ENCODE measurements at places on chromosomes 13 and 19.

DNA sequence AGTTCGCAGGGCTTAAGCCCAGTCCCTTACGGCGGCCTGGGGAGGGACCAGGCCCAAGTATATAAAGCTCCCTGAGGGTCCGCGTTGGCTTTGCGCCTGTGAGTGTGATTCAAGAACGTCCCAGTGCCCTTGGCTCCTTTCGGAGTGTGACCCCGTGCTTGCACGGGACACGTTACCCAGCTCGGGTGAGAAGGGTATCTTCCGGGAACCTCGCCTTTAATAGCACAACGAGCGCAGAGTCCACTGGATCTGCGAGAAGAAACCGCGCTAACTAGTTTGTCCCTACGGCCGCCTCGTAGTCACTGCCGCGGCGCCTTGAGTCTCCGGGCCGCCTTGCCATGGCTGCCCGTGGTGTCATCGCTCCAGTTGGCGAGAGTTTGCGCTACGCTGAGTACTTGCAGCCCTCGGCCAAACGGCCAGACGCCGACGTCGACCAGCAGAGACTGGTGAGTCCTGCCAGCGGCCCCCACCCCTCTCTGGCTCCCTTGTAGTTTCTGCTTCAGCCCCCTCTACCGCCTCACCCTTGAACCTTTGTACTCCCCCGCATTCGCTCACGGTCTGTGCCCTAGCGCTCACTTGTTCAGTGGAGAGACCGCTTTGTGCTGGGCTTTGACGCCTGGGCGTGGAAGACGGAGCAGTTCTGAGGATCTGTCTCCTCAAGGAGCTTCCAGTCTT, at the start of gene DNAJC15:
Gene DNAJC15, plus strand, starts transcription at position 298 of the 675 bp plus-strand sequence. Its CDS starts 41 bp downstream, at position 339.
- peak; percentile 84 for DNase-seq

- DNase-seq, result no peak
Observed at GRCh38 chr19:39097299-39097698, 13.1 kb downstream of the ACP7 start.

DNA sequence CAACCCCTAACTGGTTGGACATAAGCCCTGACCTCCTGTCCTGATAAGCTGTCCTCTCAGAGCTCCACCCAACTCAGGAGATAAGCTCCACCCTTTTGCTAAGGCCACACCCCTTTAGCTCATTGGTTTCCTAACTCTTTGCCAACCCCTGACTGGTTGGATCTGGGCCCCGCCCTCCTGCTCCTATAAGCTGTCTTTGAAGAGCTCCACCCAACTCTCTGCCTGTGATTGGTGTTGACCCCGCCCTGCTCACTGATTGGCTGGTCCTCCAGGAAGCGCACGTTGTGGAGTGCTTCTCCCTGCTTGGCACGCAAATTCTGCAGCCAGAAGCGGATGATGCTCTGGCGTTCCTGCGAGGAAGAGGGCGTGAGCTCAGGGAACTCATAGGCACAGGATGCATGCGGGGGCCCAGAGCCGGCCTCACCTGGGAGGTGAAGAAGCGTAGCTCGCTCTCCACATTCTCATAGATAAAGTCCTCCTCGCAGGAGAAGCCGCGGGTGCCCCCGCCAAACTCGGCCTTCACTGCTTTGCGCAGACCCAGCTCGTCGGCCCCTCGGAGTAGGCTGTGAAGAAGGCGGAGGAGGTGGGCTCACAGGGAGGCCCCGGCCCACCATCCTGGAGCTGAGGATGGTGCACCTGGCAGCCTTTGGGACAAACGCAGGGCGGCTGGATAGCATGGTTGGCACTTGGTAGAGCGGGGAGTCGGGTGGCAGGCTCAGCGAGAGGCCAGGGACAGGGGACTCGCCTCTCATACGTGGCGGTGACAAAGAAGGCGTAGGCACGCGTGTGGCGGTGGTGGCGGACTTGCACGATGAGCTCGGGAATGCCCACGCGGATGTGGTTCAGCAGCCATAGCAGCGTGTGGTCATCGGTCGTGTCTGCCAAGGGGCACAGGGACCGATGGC, 1.7 kb downstream of the ANO8 start:
- DNase-seq, result peak; percentile 94

DNA sequence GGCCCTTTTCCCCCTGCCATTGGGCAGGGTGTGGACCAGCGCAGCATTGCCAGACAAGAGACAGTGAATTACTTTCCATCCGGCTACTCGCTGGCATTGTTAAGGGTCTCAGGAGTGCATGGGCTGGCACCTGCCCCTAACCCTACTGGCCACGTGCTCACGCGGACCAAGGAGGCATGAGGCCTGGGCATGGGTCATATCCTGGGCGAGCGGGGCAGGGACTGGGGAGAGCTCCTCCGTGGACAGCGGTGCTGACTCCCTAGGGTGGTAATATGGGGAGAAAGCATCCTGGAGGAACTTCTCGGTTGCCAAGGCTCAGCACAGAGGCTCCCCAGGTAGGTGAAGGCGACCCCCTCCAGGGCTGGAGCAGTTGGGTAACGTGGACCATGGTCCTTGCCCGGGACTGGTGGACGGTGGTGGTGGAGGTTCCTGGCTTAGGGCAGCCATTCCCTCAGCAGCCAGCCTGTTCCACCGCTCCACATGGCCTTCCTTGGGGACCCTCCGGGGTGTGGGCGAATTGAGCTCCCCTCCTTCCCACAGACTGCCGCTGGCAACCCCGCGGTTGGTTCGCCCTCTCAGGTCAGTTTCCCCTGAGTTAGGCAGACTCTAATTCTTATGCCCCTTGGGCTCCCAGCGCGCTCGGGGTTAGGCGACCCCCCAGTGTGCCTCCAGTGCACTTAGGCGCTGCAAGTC, 465.1 kb downstream of the SLITRK5 start:
- no peak for DNase-seq

DNA sequence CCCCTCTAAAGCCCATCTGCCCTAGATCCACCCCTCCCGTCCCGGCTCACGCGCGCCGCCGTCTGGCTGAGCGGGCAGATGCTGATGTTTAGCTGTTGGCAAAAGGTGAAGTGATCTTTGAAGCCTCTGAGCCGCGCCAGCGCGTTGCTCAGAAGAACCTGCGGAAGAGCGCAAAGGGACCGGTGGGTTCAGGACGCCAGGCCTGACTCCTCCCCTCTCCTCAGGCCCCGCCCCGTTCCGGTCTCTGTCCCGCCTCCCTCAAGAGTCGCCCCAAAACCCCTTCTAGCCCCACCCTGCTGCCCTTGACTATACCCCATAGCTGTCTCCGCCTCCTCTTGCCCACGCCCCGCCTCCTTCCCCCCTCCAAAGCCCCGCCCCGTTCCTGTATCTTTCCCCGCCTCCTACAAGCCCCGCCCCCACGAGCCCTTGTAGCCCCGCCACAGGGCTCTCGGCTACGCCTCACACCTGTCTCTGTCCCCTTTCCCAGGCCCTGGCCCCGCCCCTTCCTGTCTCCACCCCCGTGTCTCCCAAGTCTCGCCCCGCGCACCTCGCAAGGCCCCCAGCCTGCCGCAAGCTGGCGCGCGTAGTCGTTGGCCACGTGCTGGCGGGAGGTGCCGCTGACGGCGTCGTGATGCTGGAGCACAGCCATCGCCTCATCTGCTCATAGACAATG, 9.5 kb downstream of the MAN2B1 start:
- DNase-seq, result peak; percentile 77

DNA sequence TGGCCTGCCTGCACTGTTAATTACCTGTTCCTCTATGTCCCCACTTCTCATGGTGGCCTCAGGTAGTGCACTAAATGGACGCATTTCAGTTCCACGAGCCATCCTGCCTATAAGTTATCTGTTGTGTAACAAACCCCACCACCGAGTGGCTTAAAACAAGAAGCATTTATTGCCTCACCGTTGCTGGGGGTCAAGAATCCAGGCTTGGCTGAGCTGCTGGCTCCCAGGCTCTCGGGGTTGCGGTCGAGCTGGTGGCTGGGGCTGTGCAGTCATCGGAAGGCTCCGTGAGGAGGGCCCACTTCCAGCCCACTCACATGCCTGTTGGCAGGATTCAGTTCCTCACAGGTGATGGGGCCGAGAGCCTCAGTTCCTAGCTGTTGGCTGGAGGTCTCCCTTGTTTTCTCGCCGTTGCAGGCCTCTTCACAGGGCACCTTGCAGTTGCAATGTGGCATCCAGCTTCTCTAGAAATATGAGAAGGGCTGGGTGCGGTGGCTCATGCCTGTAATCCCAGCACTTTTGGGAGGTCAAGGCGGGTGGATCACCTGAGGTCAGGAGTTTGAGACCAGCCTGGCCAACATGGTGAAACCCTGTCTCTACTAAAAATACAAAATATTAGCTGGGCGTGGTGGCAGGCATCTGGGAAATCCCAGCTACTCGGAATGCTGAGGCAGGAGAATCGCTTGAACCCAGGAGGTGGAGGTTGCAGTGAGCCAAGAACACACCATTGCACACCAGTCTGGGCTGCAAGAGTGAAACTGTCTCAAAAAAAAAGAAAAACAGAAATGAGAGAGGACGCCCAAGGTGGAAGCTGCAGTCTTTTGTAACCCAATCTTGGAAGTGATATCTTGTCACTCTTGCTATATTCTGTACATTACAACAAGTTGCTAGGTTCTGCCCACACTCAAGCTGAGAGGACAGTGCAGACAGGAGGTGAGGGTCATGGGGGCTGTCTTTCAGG, 6.5 kb upstream of the PTOV1 start:
- no peak for DNase-seq

DNA sequence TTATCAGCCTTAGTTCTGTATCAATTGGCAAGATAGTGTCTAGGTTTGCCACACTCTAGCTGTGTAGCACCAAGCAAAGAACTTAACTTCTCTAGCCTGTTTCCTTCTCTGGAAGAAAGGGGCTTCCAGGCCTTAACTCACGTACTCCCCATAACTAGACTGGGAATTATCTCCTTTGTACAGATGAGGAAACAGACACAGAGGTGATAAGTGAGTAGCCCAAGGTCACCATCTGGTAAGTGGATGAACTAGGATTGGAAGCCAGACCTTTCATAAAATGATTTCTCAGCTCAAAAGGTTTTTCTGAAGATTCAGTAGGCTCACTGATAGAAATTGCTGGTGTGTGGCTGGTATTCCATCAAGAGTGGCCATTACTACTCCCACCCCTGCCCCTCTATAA, 3.1 kb downstream of the ZNF428 start:
- DNase-seq, result no peak

GRCh38 chr13:66809485-66809884, 420.7 kb downstream of the PCDH9 start:
- no peak for DNase-seq

- DNase-seq, result no peak
Observed at GRCh38 chr19:49104229-49104864, 9.8 kb upstream of the LIN7B start.

GRCh38 chr13:97127842-97128241, 94.3 kb upstream of the MBNL2 start:
- peak; percentile 85 for DNase-seq

- DNase-seq, result peak; percentile 94
Observed at GRCh38 chr19:48752496-48753365, at the start of gene FUT1. TSS of gene FUT1 (minus strand) at chr19:48752641. CDS start at chr19:48751281, 1,360 bp downstream.

- no peak for DNase-seq
Observed at GRCh38 chr13:35140321-35140720, 198.3 kb downstream of the NBEA start.

GRCh38 chr13:26653310-26653709, 95.8 kb downstream of the WASF3 start:
- DNase-seq, result no peak

DNA sequence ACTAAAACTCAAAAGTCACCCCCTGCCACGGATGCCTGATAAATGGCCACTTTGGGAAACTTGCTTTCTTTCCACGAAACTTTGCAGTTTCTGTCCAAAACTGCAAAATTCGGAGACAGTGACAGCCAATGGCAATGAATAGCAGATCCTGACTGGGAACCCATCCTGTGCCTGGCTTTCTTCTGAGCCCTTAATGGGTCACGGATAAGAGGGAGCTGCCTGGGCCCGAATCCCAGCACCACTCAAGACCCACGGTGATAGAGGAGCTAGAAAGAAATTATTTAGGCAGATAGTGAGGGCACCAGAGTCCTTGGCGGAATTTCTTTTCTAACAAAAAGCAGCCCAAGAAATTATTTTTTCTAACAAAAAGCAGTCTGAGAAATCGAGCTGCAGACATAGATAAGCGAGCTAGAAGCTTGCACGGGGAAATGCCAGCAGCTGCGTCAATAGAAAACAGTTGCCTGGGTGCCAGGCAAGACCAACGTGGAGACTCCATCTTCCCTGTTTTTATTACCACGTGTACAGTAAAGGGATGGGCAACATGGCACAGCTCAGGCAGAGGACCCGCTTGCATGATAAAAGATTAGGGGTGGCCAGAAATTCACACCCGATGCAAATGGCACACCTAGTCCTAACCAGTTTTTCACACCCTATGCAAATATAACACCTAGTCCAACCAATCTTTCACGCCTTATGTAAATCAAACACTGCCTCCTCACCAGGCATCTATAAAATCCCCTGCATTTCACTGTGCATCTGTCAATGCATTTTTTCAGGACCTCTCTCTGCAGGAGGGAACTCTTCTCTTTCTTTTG, 7.1 kb upstream of the HSH2D start:
- DNase-seq, result peak; percentile 35

- DNase-seq, result no peak
Observed at GRCh38 chr13:40597735-40598365, 68.6 kb downstream of the FOXO1 start.

DNA sequence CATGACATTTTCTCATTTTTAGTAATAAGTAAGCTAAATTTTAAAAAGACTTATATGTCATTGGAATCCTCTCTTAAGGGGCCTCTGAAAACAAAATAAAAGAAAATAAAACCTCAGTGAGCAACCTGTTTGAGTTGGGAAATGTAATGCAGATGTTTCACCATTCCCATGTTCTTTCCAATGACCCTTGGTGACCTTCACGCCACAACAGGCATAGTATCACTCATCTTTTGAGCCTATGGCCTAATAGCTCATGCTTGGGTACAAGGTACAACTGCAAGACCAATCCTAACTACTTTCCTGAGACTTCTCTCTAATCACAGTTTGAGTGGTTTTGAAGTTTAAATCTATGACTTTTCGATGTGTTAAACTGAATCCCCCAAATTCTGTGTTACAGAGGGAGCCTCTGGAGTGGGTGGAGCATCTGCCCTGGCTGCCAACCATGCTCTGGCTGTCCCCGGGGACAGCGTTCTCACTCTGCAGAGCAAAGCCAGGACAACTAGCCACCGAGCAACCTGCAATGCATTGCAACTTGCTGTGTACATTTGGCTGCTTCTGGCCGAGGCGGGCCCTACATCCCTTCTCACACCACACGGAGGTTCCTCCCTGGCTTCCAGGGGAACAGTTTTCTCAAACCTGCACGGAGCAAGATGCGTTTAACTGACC, 307.9 kb upstream of the MAB21L1 start:
- DNase-seq, result no peak

DNA sequence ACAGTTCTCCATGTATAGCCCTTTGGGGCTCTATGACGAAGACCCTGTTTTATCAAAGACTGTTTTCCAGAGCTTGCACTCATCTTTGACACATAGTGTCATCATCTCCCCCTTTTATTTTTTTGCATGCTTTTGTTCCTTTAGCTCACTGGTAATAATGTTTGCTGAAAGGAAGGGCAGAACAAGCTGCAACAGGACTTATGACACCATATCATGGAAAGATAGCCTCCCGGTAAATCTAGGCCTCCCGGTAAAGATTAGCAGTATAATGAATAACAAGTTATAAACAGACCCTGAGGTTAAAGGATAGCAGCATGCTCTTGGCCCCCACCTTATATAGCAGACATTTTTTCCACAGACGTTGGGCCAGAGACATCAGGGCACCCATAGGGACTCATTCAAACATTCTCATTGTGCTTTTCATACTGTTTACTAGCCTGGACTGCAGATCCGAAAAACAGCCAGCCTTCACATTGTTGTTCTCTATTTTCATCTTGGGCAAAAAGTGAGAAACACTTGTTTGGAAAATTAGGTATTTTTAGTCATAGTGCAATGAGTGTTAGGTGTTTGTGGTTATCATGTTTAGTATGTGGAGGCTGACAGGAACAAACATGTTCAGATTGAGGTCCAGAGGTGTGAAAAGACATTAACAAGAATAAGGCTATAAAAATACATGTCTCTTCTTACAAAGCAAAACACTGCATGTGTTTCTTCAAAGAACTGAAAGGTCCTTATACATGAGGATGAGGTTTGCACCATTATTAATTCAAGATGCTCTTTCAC, 136.9 kb upstream of the SPRY2 start:
- DNase-seq, result no peak

All from mesendoderm (in vitro differentiated cells).